ENCODE measurements at places on chromosomes 1 and 21. TPM values are rescaled to one million over a fixed set of nuclear protein-coding genes. Genes with fewer than 3 reads are reported as not detected.

The DCDC2B gene
- total RNA-seq: not detected

The CFHR1 gene
- total RNA-seq: 0.45 TPM

The KIF14 gene
- 5.1 TPM for total RNA-seq

The EXTL1 gene
- 7.1 TPM for total RNA-seq

The FCRL4 gene
- not detected for total RNA-seq

The GDAP2 gene
- total RNA-seq: 26.5 TPM

The AMPD1 gene
- total RNA-seq: not detected

DNA sequence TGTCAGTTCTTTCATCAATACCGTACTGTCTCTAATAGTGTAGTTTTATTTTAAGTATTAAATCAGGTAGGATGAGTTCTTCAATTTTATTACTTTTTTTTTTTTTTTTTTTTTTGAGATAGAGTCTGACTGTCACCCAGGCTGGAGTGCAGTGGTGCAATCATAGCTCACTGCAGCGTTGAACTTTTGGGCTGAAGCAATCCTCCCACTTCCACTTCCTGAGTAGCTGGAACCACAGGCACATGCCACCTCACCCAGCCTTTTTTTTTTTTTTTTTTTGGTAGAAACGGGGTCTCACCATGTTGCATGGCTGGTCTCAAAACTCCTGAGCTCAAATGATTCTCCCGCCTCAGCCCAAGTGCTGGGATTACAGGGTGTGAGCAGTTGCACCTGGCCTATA, 44.3 kb downstream of the INAVA start:
- H3K27ac ChIP-seq: no peak overlapping the region
- no peak for DNase-seq
- H3K36me3 ChIP-seq: peaks cover 6% of the 10 kb centered on the region
- H3K27me3 ChIP-seq: no peaks in the 10 kb centered on the region
- no peak overlapping the region for H3K4me3 ChIP-seq
- no peaks in the 10 kb centered on the region for H3K4me1 ChIP-seq

DNA sequence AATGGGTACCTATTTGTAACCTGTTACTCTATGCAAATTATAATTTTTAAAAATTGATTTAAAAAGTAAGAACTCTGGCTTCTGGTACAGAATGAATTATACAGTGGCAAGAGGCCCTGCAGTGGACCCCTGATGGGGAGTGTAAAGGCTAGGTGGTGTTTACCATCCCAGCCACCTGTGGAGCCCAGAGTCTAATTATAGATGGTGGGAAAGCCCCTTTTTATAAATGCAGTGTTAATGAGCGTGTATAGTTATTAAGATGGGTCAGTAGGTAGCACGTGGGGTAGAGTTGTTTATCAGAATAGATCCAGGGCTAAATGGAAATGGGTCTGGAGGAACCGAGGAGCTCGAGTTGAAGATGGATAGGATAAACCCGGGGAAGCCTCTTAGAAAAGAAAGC, 13.9 kb upstream of the PRELP start:
- no peak overlapping the region for H3K4me3 ChIP-seq
- H3K4me1 ChIP-seq: peaks cover 32% of the 10 kb centered on the region
- DNase-seq: no peak
- H3K36me3 ChIP-seq: peaks cover 2% of the 10 kb centered on the region

GRCh38 chr1:52189898-52190480, 48.1 kb downstream of the ZFYVE9 start:
- H3K4me3 ChIP-seq: no peak overlapping the region
- no peak for DNase-seq
- peaks cover 12% of the 10 kb centered on the region for H3K4me1 ChIP-seq

- peaks cover 38% of the 10 kb centered on the region for H3K4me1 ChIP-seq
- H3K4me3 ChIP-seq: no peak overlapping the region
- peak; percentile 29 for DNase-seq
- H3K27ac ChIP-seq: peak overlapping the region; percentile 58
- H3K36me3 ChIP-seq: no peaks in the 10 kb centered on the region
Observed at GRCh38 chr1:230083746-230084407, 16.8 kb downstream of the GALNT2 start.

DNA sequence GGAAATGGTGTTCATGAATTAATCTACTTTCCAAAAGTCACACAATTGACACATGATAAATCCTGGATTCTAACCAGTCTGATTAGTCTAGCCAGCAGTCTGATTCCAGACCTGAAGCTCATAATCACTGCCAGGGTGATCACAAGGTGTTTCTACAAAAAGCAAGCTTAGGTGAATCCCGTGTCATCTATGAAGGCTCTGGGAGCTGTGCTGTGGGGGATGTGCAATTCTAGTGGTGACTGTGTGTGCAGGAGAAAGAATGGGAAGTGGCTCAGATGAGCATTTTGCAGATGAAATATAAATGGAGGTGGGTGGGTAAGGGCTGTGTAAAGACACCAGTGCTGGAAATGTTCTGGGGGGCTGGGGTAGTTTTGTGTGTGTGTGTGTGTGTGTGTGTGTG, 1.8 kb upstream of the NPPB start:
- no peak overlapping the region for H3K27ac ChIP-seq
- H3K27me3 ChIP-seq: peaks cover 62% of the 10 kb centered on the region
- no peak for DNase-seq
- peaks cover 4% of the 10 kb centered on the region for H3K4me1 ChIP-seq
- no peak overlapping the region for H3K4me3 ChIP-seq
